CD4-positive, alpha-beta T cell treated with Interleukin-2 at 100 ng/mL for 4 hours (primary cell): ENCODE measurements at places on chromosomes 6 and 20.

DNA sequence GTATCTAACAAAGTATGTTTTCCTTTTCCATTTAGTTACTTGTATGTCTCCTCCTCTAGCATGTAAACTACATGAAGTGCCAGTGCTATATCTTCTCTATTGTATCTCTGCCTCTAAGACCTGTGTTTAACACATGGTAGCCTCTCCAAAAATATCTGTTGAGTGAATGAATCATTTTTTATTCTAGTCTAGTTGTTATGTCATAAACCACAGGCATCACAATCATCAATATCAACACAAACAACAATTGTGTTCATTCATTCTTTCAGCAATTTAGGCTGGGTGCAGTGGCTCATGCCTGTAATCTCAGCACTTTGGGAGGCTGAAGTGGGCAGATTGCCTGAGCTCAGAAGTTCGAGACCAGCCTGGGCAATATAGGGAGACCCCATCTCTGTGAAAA is 111.6 kb upstream of the EYA4 start:
- DNase-seq = no peak

- DNase-seq = no peak
These were observed 5.0 kb downstream of the ASIP start for GRCh38 chr20:34246126-34246626.

- no peak for DNase-seq
These were observed 157.2 kb downstream of the ANKRD60 start for GRCh38 chr20:58071298-58071697.

DNA sequence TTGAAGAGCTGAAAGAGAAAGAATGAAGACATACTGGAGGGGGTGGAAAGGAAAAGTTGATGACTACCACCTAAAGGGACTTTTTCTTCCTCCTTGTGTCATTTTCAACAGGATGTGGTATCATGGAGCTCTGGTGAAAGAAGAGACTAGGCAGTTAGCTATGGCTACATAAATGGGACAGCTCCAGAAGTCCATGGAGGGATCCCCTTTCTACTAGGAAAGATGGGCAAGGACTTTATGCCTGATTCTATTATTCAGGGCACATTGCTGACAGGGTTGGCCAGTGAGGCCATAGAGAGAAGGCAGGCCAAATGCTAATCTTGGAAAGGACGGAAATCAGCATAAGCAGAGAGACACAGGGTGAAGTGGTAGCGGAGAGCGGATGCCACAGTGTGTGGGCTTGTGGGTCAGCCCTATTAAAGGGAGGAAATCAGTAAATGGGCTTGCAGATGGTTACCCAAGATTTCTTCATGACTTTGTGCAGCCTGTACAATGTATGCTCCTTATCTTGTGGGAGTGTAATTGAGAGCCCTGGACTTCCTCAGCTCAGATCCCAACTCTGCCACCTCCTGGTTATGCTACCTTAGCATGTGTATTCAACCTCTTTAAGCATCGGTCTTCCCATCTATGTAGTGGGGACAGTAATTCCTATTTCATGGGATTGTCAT is 77.4 kb upstream of the TMEM170B start:
- peak; percentile 6 for DNase-seq

- DNase-seq = peak; percentile 29
These were observed 68.5 kb upstream of the FOXO3 start for GRCh38 chr6:108492131-108492766.

DNA sequence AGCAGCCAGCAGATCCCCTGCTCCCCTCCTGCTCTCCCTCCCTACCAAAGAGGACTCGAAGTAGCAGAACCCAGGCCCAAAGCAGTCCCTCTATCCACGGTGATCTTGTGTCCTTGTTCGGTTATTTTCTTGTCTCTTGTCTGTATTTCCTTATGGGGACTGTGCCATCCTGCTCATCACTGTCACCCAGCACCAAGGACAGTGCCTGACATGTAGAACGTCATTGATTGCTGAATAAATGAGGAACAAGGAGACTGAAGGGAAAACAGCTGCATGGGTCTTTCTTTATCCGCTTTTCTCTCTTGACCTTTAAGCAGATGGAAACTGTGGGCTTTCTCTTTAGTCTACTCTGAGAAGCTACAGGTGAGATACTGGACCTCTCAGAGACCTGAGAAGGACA is 29.4 kb upstream of the ZNF831 start:
- no peak for DNase-seq

- no peak for DNase-seq
These were observed 234.3 kb downstream of the PACRG start for GRCh38 chr6:162962093-162962492.

DNA sequence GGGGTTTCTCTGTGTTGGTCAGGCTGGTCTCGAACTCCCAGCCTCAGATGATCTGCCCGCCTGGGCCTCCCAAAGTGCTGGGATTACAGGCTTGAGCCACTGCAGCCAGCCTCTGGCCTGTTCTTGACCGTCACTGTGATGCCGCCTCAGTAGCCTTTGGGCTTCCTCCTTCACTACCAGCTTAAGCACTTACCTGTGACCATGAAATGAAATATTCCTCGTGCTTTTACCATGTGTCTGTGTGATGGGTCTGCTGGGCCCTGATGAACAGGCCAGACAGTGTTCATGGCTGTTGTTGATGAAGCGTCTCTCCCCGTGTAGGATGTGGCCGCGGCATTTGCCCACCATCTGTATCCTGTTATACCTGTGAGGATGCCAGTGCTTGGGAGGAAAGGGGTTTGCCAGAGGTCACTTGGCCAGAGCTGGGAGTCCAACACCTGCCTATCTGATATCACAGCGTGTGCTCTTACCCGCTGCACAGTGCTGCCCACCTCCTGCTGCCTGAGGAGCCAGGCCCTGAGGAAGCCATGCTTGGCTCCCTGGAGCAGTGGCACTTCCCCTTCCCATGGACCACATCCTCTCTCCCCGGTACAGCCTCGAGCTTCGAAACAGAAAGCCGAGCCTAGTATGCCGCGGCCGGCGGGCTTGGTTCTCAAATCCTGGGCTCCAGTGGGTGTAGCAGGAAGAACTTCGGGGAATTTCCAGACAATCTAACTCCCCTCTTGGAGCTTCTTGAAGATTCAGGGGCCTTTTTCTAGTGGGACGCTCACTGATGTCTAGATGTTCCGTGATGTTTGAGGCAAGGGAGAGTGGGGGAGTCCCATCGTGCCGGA is 167.9 kb downstream of the ZDHHC14 start:
- DNase-seq = no peak

DNA sequence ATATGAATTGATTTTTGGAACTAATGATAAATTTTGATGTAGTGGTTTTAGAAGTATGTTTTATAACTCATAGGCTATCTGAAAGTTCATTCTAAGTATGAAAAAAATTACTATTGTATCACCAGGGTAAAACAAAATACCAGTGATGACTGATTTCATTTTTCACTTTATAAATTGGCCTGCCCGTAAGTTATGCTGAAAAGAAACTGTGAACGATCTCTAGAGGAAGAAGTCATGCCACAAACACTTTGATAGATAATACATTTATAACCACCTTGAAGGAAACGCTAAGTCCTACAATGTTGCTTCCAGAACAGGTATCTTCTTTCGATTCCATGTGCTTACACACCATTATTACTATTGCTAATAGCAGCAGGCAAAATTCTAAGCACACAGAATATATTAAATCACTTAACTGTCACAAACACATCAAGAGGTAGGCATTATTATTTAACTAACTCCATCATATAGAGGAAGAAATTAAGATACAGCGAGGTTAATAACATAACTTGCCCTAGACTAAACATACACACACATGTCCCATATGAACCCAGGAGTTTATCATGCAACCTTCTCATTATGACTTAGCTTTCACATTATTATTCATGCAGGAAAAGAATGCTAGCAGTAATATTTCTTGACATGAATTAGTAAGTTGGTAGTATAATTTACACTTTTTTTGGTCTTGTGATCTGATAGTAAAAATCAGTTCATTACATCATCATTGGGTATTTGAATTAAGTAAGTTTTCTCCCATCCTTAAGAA is 44.7 kb downstream of the RGS17 start:
- no peak for DNase-seq

DNA sequence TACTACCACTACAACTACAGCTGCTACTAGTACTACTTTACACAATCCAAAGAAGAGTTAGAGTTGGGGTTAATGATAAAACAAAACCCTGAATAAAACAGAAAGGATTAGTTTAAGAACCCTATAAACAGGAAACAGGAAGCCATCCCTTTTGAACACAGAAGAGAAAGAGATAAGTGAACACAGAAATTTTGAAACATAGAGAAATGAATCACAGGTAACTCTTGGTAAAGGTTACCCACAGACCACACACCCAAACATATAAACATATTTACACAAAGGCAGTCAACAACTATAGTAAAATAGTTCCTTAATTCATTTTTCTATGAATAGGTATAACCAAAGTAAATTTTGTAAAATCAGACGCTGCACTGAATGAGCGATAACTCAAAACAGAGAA is 98.1 kb downstream of the RNGTT start:
- DNase-seq = peak; percentile 6

DNA sequence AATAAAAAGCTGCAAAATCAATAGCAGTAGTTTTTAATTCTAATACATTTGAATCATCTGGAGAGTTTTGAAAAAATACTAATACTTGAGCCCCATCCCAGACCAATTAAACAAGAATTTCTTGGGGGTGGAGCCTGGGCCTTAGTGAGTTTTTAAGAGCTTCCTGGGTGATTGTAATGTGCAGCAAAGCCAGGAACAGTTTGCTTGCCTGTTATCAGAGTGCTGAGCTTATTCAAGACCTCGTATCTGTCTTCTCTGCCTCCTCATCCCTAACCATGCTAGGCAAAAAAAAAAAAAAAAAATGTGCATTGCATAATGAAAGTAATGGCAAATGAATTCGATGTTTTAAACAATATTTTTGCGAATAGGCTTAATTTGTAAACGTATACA is 36.4 kb upstream of the MYB start:
- no peak for DNase-seq

DNA sequence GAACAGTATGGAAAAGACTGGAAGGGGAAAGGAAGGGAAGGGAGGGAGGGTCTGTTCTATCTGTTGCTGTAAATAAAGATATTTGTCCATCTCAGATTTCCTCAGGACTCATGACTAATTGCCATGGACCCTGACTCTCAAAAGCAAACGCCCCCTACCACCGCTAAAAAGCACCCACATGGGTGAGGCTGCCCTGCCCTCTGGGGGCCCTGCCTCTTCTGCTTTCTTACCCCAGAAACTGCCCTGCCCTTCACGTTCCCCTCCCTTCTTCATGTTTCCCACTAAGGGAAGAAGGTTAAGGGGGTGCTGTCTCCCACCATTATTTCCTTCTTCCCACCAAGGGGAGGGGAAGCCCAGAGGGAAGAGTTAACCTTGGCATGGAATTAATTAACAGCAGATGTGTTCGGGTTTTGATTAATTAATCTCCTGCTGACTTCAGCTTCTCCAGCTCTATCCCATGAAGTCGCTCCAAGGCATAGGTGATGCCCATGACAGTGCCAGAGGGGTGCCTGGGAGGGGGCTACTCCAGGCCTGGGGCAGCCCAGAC is 16.0 kb downstream of the MDFI start:
- no peak for DNase-seq

DNA sequence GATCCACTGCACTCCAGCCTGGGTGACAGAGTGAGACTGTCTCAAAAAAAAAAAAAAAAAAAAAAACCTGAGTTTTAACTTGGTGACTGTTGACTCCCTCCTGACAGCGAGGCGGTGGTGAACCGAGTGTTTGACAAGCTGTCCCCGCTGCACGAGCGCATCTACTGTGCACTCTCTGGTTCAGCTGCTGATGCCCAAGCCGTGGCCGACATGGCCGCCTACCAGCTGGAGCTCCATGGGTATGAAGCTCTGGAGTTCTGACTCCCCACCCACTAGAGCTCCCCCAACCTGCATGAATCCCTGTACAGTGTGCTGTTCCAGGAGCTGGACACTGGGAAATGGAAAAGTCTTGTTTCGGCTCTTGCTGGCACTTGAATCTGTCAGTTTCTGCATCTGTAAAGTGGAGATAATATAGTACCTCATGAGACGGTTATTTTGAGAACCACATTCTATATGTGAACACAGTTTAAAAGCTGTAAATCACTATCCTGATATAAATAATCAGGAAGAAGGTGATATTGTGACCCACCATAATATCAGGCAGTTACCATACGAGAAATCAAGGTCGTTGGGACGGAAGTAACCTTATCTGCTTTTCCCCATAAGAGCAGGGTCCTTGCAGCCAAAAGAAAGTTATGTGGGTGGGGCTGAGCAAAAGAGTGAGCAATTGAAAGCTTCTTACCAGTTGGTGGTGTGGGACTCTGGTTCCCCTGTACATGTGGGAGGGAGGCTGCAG is 3.3 kb downstream of the PSMB9 start:
- DNase-seq = no peak

GRCh38 chr20:32449890-32450401 is 91.8 kb downstream of the ASXL1 start:
- no peak for DNase-seq

GRCh38 chr6:38861926-38862401 is 146.9 kb downstream of the DNAH8 start:
- no peak for DNase-seq

DNA sequence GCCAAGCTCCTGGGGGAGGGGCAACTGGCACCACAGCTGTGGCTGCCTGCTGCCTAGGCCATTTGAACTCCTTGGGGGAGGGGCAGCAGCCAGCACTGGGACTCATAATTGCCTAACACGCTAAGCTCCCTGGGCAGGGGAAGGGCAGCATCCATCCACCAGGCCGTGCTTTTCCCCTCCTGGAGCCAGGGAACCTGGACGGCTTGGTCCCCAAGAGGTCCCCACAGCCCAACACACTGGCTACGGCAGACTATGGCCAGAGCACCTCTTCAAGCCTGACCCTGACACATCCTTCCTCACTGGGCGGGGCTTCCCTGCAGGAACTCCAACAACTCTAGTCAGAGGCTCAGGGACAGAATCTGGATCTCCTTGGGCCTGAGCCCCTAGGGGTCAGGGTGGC is 269.4 kb downstream of the RNF144B start:
- no peak for DNase-seq

GRCh38 chr6:166221636-166222035 is 54.0 kb upstream of the TBXT start:
- DNase-seq = no peak

GRCh38 chr6:167107787-167108186 is 15.1 kb upstream of the CCR6 start:
- no peak for DNase-seq

DNA sequence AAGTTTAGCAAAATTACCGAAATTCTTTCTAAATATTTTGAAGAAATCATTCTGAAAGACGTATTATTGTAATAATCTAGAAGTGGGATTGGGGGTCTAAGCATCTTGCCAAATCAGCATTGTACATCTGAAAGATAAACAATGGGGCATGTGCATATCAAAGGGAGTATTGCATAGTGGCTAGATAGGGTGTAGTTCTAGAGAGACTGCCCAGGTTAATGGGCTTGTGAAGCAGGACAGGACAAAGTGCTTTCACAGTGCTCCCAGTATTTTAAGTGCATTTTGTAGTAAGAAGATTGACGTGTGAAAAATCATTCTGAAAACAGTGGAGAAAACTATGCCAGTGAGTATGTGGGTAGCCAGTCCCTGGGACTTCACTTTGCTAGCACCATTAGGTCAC is 236.8 kb downstream of the ZFAND3 start:
- no peak for DNase-seq
